ENCODE measurements at places on chromosomes 6 and 20. TPM values are rescaled to one million over a fixed set of nuclear protein-coding genes. Genes with fewer than 3 reads are reported as not detected.

DNA sequence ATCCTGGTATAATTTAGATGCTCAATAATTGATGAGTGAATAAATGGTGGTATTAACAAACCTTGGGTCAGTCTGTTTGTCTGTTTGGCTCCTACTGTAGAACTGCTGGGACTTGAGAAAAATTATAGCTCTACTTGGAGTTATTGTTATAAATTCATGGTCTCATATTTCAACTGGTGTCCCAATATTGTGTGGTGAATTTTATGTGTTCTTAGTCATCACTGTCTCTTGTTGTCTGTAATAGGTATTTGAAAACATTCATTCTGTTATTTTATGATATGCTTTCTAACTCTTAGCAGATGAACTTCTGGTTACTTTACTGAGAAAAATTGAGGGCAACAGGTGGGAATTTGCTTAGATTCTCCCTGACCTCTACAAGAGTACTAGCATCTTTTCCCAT, 221.4 kb downstream of the CDKAL1 start:
- H3K27ac ChIP-seq: no peak overlapping the region
- no peaks in the 10 kb centered on the region for H3K27me3 ChIP-seq
- peaks cover 14% of the 10 kb centered on the region for H3K36me3 ChIP-seq
- no peak for DNase-seq

DNA sequence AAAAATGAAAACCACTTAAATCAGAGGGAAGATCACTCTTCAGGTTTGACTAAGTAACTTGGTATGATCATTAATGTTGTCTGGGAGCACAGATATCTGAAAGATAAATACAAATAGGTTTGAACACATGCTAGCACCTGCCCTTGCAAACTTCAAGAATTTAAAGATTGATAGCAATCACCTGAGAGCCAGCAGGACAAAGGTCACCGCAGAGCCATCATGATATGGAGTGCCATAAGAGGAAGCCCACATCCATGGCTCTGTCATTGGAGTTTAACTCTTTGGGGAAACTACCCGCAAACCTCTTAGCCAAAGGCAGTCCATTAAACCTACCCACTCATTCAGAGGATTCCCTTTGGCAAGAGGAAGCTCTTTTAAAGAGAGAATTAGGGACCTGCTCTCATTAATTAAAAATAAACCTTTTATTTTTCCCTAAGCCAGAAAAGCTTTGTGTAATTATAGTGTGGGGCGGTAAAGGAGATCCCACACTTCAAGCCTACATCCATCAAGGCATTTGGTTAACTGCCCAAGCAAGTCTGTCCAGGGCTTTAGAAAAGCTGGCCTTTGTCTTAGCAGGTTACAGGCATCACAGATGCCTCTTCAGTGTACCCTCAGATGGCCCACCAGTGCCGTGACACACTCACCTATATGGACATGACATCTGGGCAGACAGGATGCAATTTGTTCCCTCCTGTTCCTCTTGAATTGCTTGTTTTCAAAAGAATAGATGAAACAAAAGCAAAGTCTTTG, 73.0 kb downstream of the SASH1 start:
- peak overlapping the region; percentile 18 for H3K4me3 ChIP-seq
- H3K36me3 ChIP-seq: no peaks in the 10 kb centered on the region
- no peaks in the 10 kb centered on the region for H3K27me3 ChIP-seq
- DNase-seq: no peak
- peak overlapping the region; percentile 71 for H3K27ac ChIP-seq
- H3K4me1 ChIP-seq: peaks cover 30% of the 10 kb centered on the region

GRCh38 chr6:73556836-73557235, 36.0 kb upstream of the EEF1A1 start:
- DNase-seq: no peak
- no peak overlapping the region for H3K4me3 ChIP-seq
- no peaks in the 10 kb centered on the region for H3K36me3 ChIP-seq
- peaks cover 15% of the 10 kb centered on the region for H3K4me1 ChIP-seq
- no peak overlapping the region for H3K27ac ChIP-seq

- peak overlapping the region; percentile 12 for H3K4me3 ChIP-seq
- H3K27me3 ChIP-seq: no peaks in the 10 kb centered on the region
- peak overlapping the region; percentile 11 for H3K27ac ChIP-seq
Measured at GRCh38 chr6:129659590-129660345, 50.2 kb downstream of the ARHGAP18 start.

DNA sequence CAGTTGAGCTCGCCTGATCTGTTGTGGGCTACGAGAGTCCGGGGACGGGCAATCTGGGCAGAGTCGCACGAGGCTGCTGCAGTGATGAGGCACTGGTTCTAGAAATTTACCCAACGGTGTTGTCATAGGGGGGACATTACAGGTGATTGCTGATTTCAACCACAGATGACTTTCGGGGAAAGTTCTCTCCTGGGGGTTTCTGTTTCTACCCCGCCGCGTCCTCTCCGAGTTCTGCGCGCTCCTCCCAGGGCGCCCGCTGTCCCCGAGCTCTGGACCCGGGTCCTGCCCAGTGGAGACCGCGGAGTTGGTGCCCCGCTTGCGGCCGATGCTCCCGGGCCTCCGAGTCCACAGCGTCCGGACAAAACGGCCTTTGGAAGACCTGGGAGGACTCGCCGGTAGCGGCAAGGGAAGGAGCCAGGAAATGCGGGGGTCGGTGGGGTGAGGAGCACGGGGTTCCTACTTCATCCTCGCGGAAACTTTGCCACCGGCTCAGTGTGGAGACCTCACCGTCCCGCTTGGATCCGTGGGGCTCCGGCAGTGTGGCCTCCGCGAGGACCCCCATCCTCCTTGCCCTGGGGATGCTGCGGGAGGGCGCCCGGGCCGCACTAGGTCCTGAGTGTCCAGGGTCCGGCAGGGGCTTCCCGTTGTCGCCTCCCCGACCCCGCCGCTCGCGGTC, 12.3 kb upstream of the RAET1L start:
- H3K27ac ChIP-seq: no peak overlapping the region
- peaks cover 5% of the 10 kb centered on the region for H3K36me3 ChIP-seq
- H3K4me1 ChIP-seq: peaks cover 6% of the 10 kb centered on the region
- DNase-seq: no peak

GRCh38 chr6:17905611-17906592, 81.5 kb downstream of the KIF13A start:
- H3K4me3 ChIP-seq: no peak overlapping the region
- peaks cover 10% of the 10 kb centered on the region for H3K4me1 ChIP-seq
- H3K27ac ChIP-seq: no peak overlapping the region
- H3K27me3 ChIP-seq: no peaks in the 10 kb centered on the region
- H3K36me3 ChIP-seq: peaks cover 4% of the 10 kb centered on the region

The CDH22 gene
- total RNA-seq: 1.3 TPM

The LHFPL5 gene
- total RNA-seq: not detected

The HLA-G gene
- total RNA-seq: 8.3 TPM
